ENCODE measurements at places on chromosomes 1 and 21.

- DNase-seq = no peak
These were observed 2.6 kb downstream of the COL16A1 start for GRCh38 chr1:31701091-31701736.

GRCh38 chr1:25026730-25027450 is 96.8 kb upstream of the RUNX3 start:
- DNase-seq = no peak

- DNase-seq = no peak
These were observed 7.6 kb upstream of the BEND5 start for GRCh38 chr1:48784301-48784700.

GRCh38 chr1:18901952-18902522 is 318 bp downstream of the ALDH4A1 start:
- no peak for DNase-seq

DNA sequence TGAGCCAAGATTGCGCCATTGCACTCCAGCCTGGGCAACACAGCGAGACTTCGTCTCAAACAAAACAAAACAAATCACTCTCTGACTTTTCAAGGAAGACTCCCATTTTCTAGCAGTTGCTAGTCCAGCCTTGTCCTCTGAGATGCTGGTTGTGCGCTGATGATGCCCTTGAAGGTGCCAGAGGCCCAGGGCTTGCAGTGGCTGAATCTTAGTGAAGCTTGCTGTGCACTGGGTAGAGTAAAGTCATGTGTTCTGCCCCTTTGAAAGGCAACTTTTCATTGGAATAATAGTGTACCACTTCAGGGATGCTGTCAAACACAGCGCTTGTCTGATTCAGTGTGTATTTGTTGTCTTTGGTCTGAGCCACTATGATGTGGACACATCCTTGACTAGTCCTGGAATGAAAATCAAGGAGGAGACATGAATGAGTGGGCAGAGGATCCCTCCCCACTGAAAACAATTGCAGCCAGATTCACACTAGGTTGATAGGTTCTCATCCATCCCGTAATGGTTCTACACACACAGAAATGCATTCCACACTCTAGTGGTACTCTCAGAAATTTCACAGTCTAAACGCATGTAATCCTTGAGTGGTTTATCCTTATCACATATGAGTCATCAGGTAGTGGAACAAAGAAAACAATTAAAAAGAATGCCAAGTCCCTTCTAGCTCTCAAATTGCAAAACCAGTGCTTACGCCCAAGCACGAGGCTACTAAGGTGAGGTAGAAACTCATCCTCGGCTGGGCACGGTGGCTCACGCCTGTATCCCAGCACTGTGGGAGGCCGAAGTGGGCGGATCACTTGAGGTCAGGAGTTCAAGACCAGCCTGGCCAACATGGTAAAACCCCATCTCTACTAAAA is 17.8 kb upstream of the TDRD10 start:
- DNase-seq = no peak

- no peak for DNase-seq
These were observed 3.0 kb downstream of the RXFP4 start for GRCh38 chr1:155944444-155944799.

DNA sequence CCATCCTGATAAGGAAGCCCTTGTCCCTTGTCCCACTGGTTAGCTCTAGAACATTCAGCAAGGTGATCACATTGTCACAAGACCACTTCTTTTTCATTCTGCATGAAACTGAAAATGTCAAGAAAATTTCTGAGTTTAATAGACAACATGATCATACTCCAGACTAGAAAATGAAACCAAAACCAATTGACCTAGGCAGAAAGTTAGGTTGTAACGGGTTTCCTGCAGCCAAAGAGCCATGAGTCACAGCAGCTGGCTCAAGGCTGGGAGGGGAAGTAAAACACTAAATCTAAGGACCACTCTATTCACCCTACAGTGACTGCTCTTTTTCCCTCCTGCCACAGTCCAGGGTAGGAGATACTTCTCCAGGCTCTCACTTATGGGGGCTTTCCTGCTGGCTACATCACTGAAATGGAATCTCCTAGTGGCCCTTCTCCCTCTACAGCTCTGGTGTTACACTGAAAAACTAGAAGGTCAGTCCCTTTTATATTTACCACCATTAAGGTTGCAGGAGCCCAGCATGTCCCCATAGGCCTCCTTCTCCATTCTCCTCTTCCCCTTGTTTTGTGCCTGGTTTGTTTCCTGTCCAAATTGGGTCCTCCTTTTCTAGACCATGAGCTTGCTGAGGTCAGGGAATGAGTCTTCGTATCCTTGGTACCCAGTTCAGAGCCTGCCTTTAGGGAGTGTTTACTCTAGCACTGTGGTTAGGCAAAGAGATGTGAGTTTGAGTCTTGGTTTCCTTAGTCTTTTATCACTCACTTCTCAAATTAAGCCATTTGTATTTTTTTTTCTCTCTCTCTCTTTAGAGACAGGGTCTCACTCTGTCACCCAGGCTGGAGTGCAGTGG is 236.5 kb upstream of the JUN start:
- DNase-seq = peak; percentile 19
